NCI-H187 treated with DMSO at 0.1 percent for 48 hours (cell line): ENCODE measurements at places on chromosomes 5 and 9.

- DNase-seq, result no peak
Measured at GRCh38 chr9:25472681-25473080, 205.6 kb downstream of the TUSC1 start.

DNA sequence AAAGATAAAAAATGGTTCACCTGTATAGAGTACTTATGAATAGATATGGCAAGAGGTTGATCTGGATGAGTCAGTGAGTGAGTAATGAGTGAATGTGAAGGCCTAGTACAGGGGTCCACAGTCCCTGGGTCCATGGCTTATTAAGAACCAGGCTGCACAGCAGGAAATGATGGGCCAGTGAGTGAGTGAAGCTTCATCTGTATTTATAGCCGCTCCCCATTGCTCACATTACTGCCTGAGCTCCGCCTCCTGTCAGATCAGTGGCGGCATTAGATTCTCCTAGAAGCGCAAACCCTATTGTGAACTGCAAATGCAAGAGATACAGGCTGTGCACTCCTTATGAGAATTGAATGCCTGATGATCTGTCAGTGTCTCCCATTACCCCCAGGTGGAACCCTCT is 307.7 kb upstream of the ZNF608 start:
- no peak for DNase-seq

DNA sequence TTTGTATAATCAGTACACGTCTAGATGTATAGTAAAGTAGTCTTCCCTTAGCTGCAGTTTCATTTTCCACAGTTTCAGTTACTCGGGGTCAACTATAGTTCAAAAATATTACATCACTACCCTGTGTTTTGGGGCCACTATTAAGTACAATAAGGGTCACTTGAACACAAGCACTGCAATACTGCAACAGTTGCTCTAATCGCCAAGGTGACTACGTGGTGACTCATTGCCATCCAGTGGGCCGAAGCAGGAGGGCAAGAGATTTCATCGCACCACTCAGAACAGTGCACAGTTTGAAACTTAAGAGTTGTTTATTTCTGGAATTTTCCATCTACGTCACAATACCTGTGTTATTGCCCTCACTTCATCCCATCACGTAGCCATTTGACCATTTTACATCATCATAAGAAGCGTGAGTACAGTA is at the start of gene ARL14EPL:
ARL14EPL (plus strand) TSS at position 379 of the 424 bp plus-strand sequence. CDS start 18,994 bp downstream, outside the sequence.
- no peak for DNase-seq

DNA sequence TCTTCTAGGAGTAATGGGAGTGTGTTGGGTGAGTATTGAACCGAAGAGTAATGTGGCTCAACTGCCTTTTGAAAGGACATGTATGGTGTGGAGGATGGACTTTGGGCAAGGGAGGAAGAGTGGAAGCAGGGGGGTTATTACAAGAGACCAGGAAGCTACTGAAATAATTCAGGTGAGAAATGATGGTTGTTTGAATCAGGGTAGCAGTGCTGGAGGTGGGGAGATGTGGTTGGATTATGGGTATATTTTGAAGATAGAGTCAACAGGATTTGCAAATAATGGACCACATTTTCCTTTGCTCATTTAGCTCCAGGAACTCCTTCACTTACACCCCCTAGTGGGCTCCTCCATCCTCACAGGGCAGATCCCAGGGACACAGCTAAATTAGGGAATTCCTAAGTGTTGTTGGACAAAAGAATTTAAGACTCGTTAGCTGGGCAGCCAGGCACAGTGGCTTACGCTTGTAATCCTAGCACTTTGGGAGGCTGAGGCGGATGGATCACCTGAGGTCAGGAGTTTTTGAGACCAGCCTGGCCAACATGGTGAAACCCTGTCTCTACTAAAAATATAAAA is 1.2 kb upstream of the SLC4A9 start:
- no peak for DNase-seq

DNA sequence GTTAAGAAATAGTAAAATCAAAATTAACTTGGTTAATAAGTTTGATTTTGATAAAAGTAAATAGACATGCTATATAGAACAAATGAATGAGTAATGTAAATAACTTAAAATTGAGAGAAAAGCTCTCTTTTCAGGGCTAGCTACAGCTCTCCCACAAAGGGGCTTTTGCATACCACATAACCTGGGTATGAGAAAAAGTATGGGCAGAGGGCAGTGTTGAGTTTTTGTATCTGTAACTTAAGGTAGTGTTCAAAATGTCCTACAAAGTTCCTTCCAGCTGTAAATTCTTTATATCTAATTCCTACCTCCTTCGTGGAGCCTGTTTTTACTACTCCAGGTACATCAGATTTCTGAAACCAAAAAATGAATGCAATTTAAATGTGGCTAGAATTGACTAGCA is 18.9 kb upstream of the TTC33 start:
- no peak for DNase-seq

GRCh38 chr5:102295534-102296177 is 428 bp downstream of the SLCO4C1 start:
- DNase-seq, result no peak

GRCh38 chr5:43367453-43367852 is 44.7 kb downstream of the CCL28 start:
- DNase-seq, result no peak

DNA sequence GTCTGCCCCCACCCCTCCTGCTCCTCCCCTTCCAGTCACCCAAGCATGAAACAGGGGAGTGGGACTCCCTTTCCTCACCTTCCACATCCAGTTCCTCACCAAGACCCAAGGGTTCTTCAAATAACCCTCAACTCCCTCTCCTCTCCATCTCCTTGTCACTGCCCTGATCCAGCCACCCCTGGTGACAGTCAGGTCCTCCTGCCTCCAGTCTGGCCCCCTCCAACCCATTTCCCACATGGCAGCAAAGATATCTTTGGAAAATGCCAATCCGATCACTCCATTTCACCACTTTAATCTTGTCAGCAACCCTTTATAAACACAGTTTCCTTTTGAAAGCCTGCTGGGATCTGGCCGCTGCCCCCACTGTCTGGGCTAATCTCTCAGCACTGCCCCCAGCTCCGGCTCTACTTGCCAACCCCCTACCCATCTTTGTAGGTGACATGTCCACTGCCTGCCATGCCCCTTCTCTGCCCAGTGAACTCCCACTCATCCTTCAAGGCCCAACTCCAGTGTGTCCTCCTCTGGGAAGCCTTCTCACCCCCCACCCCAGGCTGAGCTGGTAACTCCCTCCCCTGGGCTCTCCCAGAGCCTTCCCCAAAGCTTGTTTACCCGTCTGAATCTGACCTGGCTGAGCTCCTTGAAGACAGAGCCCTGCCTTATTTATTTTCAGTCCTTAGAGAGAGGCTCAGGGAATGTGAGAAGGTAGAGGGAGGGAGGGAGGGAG is 781 bp upstream of the MYOZ3 start:
- no peak for DNase-seq

- no peak for DNase-seq
Measured at GRCh38 chr5:86320266-86320665, 297.5 kb upstream of the COX7C start.

GRCh38 chr5:2914981-2915484 is 163.6 kb upstream of the IRX2 start:
- no peak for DNase-seq
